KBM-7 (cell line): ENCODE measurements at places on chromosomes 12 and 14.
A peak's percentile ranks its signal among the peaks of the same experiment; 100 is the strongest.

- no peak for DNase-seq
These were observed 988.4 kb downstream of the FLRT2 start for GRCh38 chr14:86518298-86518697.

GRCh38 chr14:63204407-63205043, at the start of gene RHOJ:
TSS of gene RHOJ (plus strand) at chr14:63204443. CDS start at chr14:63204870, 427 bp downstream.
- DNase-seq = no peak

- no peak for DNase-seq
These were observed 1.1 kb downstream of the ARHGAP5 start for GRCh38 chr14:32078023-32078857.

DNA sequence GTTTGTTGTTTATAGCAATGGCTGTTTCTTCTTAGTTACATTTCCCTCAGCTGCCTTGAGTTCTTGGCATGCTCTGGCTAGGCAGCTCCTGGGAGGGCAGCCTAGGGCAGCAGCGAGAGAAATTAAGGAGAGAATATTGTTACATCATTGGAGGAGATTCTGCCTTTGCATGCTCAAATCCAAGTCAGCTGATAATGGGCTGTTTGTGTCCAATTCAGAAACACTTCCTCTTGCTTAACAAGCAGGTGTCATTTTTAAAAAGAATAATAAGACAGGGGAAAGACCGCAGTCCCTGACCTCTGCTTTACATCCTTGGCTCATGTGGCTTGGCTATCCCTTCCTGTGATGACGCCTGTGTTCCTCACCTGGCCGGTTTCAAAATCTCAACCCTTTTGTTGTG, 76.9 kb downstream of the ESR2 start:
- no peak for DNase-seq

- DNase-seq = no peak
These were observed 2.0 kb upstream of the PCNX1 start for GRCh38 chr14:70905301-70905700.

DNA sequence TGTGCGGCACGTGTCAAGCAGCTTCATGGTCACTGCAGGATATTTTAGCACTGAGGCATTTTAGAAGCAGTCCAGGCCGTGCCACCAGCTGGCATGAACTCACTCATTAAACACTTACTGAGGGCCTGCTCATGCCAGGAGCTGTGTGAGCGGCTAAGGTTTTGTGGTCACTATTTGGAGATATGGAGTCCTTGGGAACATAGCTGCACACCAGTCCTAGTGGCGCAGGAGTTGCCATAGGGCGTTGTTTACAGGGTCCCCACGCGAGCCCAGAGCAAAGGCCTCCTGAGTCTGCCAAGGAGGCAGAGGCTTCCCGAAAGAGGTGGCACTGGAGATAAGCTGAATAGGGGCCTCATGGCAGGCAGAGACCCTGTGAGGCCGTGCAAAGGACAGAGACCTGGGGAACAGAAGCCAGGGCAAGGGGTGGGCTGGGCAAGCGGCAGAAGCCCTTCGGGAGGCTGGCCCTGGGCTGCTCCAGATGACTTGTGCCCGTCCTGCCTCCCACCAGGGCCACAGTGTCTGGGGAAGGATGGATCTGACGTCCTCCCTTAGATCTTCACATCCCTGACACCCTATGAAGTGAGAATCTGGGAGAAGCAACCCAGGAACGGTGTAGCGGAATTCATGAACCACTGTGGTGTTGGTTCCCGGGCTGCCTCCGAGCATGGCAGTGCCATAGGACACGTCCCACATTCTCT, 38.9 kb downstream of the SFSWAP start:
- DNase-seq = no peak

DNA sequence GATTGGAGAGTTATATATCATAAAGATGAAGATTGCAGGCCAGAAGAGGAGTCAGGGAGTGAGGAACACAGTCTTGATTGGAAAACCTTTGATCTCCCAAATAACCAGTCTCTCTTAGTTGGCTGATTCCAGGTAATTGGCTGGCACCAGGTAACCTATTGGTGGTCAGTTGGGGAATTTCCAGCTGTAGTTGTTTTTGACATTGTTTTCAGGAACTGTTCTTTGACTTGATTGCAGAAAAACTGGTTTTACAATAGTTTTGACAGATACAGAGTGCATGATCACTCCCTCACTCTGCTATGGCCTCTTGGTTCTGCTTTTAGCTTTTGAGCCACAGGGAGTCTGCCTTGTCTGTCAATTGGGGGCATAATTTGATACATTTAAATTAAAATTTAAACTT, 71.6 kb downstream of the ZNF641 start:
- DNase-seq = no peak

- no peak for DNase-seq
These were observed 42.6 kb upstream of the LRTM2 start for GRCh38 chr12:1777798-1778197.

- DNase-seq = no peak
These were observed 27.1 kb upstream of the TMTC2 start for GRCh38 chr12:82659343-82660207.

DNA sequence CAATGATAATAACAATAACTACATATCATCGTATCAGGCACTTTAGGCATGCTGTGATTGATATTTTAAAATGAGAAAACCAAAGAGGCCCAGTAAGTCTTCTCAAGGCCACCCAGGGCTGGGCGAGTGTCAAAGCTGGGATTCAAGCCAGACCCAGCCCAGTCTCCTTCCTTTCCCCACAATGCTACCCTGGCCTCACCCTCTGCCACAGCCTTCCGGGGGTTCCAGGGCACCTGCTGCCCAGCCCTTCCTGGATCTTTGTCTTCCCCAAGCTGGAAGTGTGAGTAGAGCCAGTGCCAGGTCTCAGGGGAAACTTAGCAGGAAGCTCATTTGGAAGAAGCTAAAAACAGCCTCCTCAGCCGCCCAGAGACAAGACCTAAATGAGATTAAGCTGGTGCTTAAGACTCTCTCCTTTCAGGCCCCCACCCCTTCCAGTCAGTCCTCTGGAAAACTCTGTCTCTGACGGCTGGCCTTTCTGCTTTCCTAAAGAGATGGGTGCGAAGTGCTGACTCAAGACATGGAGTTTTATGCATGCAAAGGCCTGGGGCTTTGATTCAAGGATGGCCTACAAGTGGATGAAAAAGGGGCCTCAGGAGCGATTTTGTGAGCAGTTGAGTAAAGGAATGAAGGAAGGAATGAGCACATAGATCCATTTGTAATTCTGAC, 184.2 kb downstream of the KCNA5 start:
- DNase-seq = no peak

DNA sequence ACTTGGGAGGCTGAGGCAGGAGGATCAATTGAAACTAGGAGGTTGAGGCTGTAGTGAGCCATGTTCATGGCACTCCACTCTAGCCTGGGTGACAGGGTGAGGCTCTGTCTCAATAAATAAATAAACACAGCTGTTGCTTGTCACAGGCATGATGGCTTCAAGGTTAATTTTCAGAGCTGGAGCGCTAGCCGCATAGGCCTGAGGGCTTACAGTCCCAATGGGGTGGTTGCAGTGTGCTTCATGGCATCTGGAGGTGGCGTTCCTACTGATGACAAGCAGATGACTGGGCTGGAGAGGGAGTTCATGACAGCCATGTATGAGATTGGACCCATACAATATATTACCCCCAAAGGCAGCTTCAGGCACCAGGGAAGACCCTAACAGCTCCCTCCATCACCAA, 1.6 kb upstream of the FMNL3 start:
- DNase-seq = no peak

GRCh38 chr12:12721176-12721751, 4.1 kb downstream of the CDKN1B start:
- peak; percentile 54 for DNase-seq

DNA sequence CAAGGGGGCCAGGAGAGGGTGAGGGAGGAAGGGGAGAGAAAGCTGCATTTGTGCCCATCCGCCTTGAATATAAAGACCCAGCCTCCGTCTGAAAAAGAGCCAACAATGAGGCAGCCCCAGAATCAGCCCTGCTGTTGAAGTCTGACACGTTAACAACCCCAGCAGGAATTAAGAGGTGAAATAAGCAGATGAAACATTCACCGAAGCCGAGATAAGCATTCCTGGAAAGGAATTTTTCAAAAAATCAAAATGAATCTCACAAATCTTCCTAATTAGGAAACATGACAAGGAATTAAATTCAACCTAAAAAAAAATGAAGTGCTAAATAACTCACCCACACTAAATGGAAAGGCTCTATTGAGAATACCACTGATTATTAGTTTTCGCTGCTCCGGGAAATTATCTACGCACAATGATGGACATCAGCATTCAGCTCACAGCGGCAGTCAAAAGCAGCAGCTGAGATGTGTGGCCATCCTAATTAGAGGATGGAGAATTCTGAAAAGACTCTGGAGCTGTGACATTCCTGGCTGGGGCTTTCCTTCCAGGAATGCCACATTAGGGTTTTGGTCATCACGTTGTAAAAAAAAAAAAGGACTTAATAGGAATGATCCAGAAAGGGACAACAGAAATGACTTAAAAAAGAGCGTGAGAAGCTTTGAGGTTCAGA, 8.2 kb upstream of the PARP11 start:
- no peak for DNase-seq
